ENCODE measurements at places on chromosomes 3 and 15. TPM values are rescaled to one million over a fixed set of nuclear protein-coding genes. Genes with fewer than 3 reads are reported as not detected.

GRCh38 chr3:121696186-121696585 is 35.5 kb upstream of the HCLS1 start:
- DNase-seq: no peak
- no peak overlapping the region for H3K4me3 ChIP-seq
- H3K27ac ChIP-seq: no peak overlapping the region
- H3K36me3 ChIP-seq: peaks cover 1% of the 10 kb centered on the region

DNA sequence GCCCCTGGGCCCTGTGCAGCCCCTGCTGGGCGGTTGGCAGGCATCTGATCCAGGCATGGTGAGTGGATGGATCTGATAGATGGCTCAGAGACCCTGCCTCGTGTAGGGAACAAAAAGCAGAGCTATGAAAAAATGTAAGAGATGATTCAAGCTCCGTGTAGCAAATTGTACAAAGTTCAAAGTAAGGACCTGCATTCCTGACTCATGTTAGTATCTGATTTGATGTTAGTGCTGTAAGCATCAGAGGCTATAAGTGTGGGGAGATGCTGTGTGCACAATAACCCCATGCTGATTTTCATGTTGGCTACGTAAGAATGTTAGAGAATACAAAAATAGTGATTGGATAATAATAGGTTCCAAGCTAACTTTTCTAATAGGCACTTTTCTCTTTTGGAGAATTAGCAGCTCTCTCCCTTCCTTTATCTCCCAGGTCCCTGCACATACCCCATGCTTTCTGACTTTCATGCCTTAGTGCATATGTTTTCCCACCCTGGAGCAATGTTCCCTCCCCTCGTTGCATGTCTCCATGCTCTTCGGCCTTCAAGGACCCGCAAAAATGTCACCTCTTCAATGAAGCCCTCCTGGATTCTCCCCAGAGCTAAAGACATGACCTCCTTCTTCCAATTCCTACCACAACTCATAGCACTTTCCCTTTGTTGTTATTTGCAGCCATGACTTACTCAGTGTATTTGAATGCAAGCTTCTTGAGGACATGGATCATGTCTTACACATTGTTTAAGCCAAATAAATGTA is 1.6 kb downstream of the CCR9 start:
- H3K4me3 ChIP-seq: no peak overlapping the region
- no peak overlapping the region for H3K27ac ChIP-seq
- no peaks in the 10 kb centered on the region for H3K36me3 ChIP-seq
- H3K27me3 ChIP-seq: peaks cover 16% of the 10 kb centered on the region

- no peaks in the 10 kb centered on the region for H3K27me3 ChIP-seq
- H3K4me3 ChIP-seq: no peak overlapping the region
- DNase-seq: no peak
These were observed 41.3 kb downstream of the NEK11 start for GRCh38 chr3:131067983-131068382.

DNA sequence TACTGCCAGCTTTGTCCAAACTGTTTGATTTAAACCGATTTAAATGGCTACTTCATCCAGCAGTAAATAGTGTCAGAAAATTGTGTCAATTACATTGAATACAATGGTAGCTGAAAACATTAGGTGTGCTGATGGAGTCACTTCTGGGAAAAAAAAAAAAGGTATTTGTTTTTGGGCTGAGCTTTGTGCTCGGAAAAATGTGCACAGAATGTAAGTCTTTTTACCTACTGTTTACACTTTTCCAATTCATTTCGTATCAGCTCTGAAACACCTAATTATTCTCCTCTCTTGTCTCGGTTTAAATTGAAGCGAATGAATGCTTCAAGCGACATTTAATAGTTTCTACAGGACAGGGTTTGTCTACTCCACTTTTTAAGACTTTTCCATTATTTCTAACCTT is 1078.4 kb downstream of the ROBO1 start:
- no peaks in the 10 kb centered on the region for H3K4me1 ChIP-seq
- no peaks in the 10 kb centered on the region for H3K36me3 ChIP-seq
- no peak for DNase-seq
- H3K27me3 ChIP-seq: no peaks in the 10 kb centered on the region

GRCh38 chr3:38002291-38002876 is 11.8 kb downstream of the VILL start:
- H3K27ac ChIP-seq: no peak overlapping the region
- H3K27me3 ChIP-seq: no peaks in the 10 kb centered on the region
- no peak overlapping the region for H3K4me3 ChIP-seq
- H3K4me1 ChIP-seq: peaks cover 7% of the 10 kb centered on the region
- peaks cover 5% of the 10 kb centered on the region for H3K36me3 ChIP-seq

DNA sequence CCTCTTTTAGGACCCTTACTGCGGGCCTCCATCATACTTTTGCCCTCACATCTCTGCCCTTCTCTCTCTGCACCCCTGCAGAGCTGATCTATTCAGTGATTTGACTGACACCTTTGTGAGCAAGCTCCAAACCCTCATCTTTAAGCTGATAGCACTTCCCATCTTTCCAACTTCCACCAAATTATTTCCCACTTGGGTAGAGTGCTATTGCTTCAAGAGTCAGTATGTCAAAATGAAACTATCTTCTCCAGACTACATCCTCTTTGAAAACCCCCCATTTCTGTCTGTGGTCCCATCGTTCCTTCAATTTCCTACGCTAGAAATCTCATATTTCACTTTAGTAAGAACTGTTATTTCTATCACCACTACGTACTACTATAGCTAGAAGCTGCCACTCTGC is 19.7 kb downstream of the ZWILCH start:
- DNase-seq: no peak
- H3K27me3 ChIP-seq: no peaks in the 10 kb centered on the region
- no peak overlapping the region for H3K27ac ChIP-seq
- peaks cover 2% of the 10 kb centered on the region for H3K36me3 ChIP-seq

GRCh38 chr3:146577662-146578061 is 27.5 kb downstream of the PLSCR5 start:
- H3K36me3 ChIP-seq: no peaks in the 10 kb centered on the region
- H3K4me3 ChIP-seq: no peak overlapping the region
- H3K27me3 ChIP-seq: no peaks in the 10 kb centered on the region
- H3K4me1 ChIP-seq: no peaks in the 10 kb centered on the region

DNA sequence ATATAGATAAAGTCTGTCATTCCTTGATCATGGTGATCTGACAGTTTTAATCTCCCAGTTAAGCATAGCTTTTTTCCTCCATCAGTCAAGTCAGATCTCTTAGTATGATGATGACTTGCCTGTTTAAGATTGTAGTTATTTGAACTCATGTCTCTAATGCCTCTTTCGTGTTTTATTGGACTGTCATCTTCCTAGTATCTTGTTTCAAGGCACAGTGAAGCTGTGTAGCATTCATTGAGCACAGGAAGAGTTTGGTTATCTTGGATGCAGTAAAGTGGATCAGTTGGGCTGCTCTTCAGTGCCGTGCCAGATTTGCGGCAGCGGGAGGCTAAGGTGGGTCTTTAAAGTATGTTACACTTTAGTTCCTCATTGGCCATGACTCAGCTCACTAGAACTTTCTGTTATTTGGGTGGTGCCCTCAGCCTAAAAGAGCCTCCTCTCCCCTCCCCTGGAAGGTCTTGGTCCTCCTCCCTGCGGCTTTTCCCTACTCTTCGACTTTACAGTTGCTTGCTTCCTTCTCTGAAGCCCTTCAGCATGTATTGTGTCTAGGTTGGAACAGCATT is 45.7 kb upstream of the SKOR1 start:
- no peak for DNase-seq
- no peak overlapping the region for H3K27ac ChIP-seq

DNA sequence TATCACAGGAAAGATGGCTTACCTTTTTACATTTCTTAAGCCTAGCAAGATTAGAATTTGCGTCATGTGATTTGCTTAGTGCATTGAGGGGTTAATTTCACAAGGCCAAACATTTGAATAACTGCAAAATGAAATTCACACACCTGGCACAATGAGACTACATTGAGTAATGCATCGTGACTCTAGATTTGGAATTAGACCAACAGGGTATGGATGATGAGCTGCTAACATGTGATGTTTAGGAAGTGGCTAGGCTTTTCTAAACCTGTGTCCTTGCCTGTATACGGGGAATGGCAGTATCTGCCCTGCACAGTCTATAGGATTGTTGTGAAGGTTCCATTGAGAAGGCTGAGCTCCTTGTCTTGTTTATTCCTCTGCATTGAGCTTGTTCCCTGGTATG is 160.1 kb downstream of the MFSD1 start:
- no peaks in the 10 kb centered on the region for H3K27me3 ChIP-seq
- no peaks in the 10 kb centered on the region for H3K36me3 ChIP-seq
- no peak overlapping the region for H3K27ac ChIP-seq
- no peak for DNase-seq
- no peaks in the 10 kb centered on the region for H3K4me1 ChIP-seq
- no peak overlapping the region for H3K4me3 ChIP-seq

- DNase-seq: no peak
- no peaks in the 10 kb centered on the region for H3K27me3 ChIP-seq
- H3K4me3 ChIP-seq: no peak overlapping the region
- H3K4me1 ChIP-seq: no peaks in the 10 kb centered on the region
These were observed 199.2 kb upstream of the CFAP20DC start for GRCh38 chr3:59249004-59249403.

DNA sequence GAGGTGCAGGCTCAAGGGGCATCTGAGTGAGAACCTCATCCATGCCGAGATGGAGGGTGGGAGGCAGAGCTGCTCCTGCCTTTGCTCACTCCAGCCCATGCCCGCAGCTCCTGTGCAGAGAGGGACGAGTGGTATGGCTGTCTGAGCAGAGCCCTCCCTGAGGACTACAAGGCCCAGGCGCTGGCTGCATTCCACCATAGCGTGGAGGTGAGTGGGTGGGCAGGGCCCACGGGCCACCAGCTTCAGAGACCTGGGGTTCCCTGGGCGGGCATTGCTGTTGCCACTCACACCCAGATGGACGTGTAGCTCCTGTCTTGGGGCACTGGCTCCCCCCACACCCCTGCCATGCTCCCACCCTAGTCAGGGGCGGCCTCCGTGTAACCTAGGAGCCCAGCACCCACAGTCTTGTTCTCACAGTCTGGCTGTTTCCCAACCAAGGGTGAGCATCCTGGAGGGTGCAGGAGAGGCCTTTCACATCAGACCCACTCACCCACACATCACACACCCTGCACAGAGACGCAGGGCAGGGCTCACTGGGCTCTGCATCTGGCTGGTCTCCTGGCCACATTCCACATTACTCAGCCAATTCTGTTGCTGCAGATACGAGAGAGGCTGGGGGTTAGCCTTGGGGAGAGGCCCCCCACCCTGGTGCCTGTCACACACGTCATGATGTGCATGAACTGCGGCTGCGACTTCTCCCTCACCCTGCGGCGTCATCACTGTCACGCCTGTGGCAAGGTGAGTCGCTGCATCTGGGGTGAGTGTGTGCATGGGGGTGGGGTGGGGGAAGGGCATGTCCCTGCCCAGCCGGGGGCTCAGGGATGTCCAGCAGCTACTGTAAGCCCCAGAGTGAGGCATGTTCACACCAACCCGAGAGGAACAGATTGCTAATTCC is 25.3 kb upstream of the NR2C2 start:
- no peaks in the 10 kb centered on the region for H3K27me3 ChIP-seq
- H3K27ac ChIP-seq: no peak overlapping the region
- DNase-seq: peak; percentile 37
- no peak overlapping the region for H3K4me3 ChIP-seq
- no peaks in the 10 kb centered on the region for H3K4me1 ChIP-seq

DNA sequence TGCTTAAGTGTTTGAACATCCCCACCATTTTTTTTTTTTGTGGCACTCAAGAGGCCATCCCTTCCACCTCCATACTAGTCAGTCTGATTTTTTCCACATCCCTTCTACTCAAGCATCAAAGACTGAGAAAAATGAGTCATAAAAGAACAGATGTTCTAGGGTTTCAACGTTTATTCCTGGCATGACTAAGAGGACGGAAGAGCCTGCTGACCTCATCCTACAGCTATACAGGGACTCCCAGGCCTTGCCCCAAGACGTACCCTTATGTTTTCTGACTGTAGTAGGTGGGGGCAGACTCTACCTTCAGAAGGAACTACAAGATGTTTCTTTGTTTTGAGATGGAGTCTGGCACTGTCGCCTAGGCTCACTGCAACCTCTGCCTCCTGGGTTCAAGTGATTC is 3.3 kb upstream of the ITPKA start:
- peak overlapping the region; percentile 72 for H3K27ac ChIP-seq
- H3K4me3 ChIP-seq: no peak overlapping the region
- peak; percentile 98 for DNase-seq
- peaks cover 18% of the 10 kb centered on the region for H3K4me1 ChIP-seq

GRCh38 chr3:53078656-53079055 is 32.8 kb upstream of the SFMBT1 start:
- H3K36me3 ChIP-seq: no peaks in the 10 kb centered on the region
- H3K4me3 ChIP-seq: no peak overlapping the region
- H3K27me3 ChIP-seq: no peaks in the 10 kb centered on the region
- H3K27ac ChIP-seq: no peak overlapping the region

- H3K36me3 ChIP-seq: no peaks in the 10 kb centered on the region
- peak overlapping the region; percentile 6 for H3K4me3 ChIP-seq
- peak; percentile 80 for DNase-seq
- H3K27me3 ChIP-seq: no peaks in the 10 kb centered on the region
These were observed 97.3 kb downstream of the NR1D2 start for GRCh38 chr3:24042174-24043059.

DNA sequence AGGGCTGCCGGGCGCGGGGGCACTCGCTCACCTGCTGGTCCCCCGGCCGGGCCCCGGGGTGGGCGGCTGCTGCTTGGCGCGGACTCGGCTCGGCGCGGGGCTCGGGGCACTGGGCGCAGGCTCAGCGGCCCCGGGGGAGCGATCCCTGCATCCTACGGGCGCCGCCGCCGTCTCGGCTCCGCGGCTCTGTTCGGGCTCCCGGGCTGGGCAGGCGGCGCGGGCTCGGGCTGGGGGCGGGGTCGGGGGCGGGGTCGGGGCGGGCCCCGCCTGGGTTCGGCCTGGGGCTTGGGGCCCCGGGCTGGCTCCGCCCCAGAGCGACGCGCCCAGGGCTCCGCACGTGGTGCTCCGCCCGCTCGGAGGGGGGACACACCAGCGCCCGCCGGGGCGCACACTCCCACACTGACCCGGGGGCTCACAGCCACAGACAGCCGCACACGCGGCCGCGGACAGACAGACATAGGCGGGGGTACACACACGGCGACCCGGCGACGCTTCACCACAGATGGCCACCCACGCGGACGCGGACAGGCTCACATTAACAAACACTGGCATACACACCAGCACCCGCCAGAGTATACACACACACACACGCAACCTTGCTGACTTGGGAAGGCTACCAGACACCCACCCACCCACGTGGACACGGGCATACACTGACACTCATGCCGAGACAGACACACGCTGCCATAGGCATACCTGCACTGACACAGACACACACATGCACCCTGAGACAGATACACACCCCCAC is at the start of gene SCN5A:
Gene SCN5A, minus strand, starts transcription at position 188 of the 748 bp plus-strand sequence. CDS start 16,380 bp downstream, outside the sequence.
- no peak within 1 kb of the TSS for H3K27ac ChIP-seq
- H3K27me3 ChIP-seq: peaks cover 12% of the 10 kb centered on the region
- no peaks in the 10 kb centered on the region for H3K36me3 ChIP-seq

The CLDN18 gene
- not detected for total RNA-seq

The C3orf22 gene
- not detected for total RNA-seq

The PLSCR5 gene
- not detected for total RNA-seq

The ASB14 gene
- total RNA-seq: not detected

The TARS3 gene
- 9.5 TPM for total RNA-seq

The PARP9 gene
- 56.0 TPM for total RNA-seq

The CMSS1 gene
- total RNA-seq: 6.9 TPM

The SLC22A13 gene
- 0.33 TPM for total RNA-seq

Measured in fibroblast of lung (primary cell).